Pulmonary artery endothelial cell (primary cell): ENCODE measurements at places on chromosomes 13 and 19. TPM values are rescaled to one million over a fixed set of nuclear protein-coding genes. Genes with fewer than 3 reads are reported as not detected.

The PRSS57 gene
- total RNA-seq: 0.07 TPM in 1 of 2 replicates, not detected in the other

The FCHO1 gene
- total RNA-seq: 0.56 and 1.1 TPM in 2 replicates

The LILRA1 gene
- total RNA-seq: not detected in 2 replicates

The LGALS14 gene
- not detected in 2 replicates for total RNA-seq

The ZNF121 gene
- total RNA-seq: 35.5 and 47.3 TPM in 2 replicates

The C1QTNF9 gene
- total RNA-seq: not detected in 2 replicates

The KEAP1 gene
- 86.3 and 103 TPM in 2 replicates for total RNA-seq

The IZUMO2 gene
- not detected in 2 replicates for total RNA-seq

The ADPRHL1 gene
- 0.20 and 0.32 TPM in 2 replicates for total RNA-seq

The MYBPC2 gene
- not detected in 2 replicates for total RNA-seq

The OVOL3 gene
- total RNA-seq: not detected in 2 replicates

The SIGLEC6 gene
- not detected in 2 replicates for total RNA-seq

The GPR183 gene
- not detected in 2 replicates for total RNA-seq

The ZNF836 gene
- total RNA-seq: 5.3 and 6.8 TPM in 2 replicates

The KIRREL2 gene
- 0.04 TPM in 1 of 2 replicates, not detected in the other for total RNA-seq

The GNA15 gene
- 0.04 and 0.07 TPM in 2 replicates for total RNA-seq

The CYP2A6 gene
- not detected in 2 replicates for total RNA-seq

The FLT1 gene
- 48.0 and 110 TPM in 2 replicates for total RNA-seq

The ZNF726 gene
- 2.0 and 6.7 TPM in 2 replicates for total RNA-seq

The NOTCH3 gene
- 0.95 and 1.1 TPM in 2 replicates for total RNA-seq

The POU2F2 gene
- 0.26 and 0.49 TPM in 2 replicates for total RNA-seq

The LMTK3 gene
- total RNA-seq: under 0.01 and 0.04 TPM in 2 replicates

The ZNF813 gene
- total RNA-seq: 3.0 and 7.4 TPM in 2 replicates

The ONECUT3 gene
- total RNA-seq: not detected in 2 replicates

The EXOC3L2 gene
- total RNA-seq: 0.63 and 1.6 TPM in 2 replicates

The ABHD8 gene
- total RNA-seq: 7.5 TPM in 2 replicates

The DIRAS1 gene
- total RNA-seq: under 0.01 and 0.04 TPM in 2 replicates

The TEX101 gene
- total RNA-seq: not detected in 2 replicates

The SELENOV gene
- total RNA-seq: not detected in 2 replicates

The POMP gene
- total RNA-seq: 95.2 and 113 TPM in 2 replicates

The SOHLH2 gene
- 0.07 and 0.21 TPM in 2 replicates for total RNA-seq

The PROSER3 gene
- total RNA-seq: 3.3 and 3.8 TPM in 2 replicates

The LPAR2 gene
- 0.33 and 0.53 TPM in 2 replicates for total RNA-seq

The PSG1 gene
- under 0.01 TPM in 1 of 2 replicates, not detected in the other for total RNA-seq

The GPC5 gene
- 0.07 TPM in 1 of 2 replicates, not detected in the other for total RNA-seq

The C19orf81 gene
- 0.59 and 0.63 TPM in 2 replicates for total RNA-seq

The CAPNS1 gene
- 308 and 425 TPM in 2 replicates for total RNA-seq

The FCER2 gene
- total RNA-seq: not detected in 2 replicates

The FFAR1 gene
- not detected in 2 replicates for total RNA-seq

The BRME1 gene
- total RNA-seq: 0.63 and 0.73 TPM in 2 replicates

The COPE gene
- 151 and 207 TPM in 2 replicates for total RNA-seq

The MEIS3 gene
- 0.07 TPM in 1 of 2 replicates, not detected in the other for total RNA-seq

The MUC16 gene
- total RNA-seq: under 0.01 TPM in 1 of 2 replicates, not detected in the other

The LONP1 gene
- total RNA-seq: 91.4 and 116 TPM in 2 replicates

The SLC25A41 gene
- 0.07 TPM in 1 of 2 replicates, not detected in the other for total RNA-seq

The PSG3 gene
- not detected in 2 replicates for total RNA-seq

The PEAK3 gene
- total RNA-seq: not detected in 2 replicates

The DCT gene
- total RNA-seq: not detected in 2 replicates

The EBI3 gene
- 0.28 and 0.40 TPM in 2 replicates for total RNA-seq

The PLPPR3 gene
- total RNA-seq: 0.07 and 0.33 TPM in 2 replicates

The OR4F17 gene
- total RNA-seq: not detected in 2 replicates

The NEK5 gene
- total RNA-seq: 0.07 TPM in 2 replicates

The TRMT1 gene
- 39.2 and 47.7 TPM in 2 replicates for total RNA-seq

The CCDC194 gene
- 0.13 and 0.63 TPM in 2 replicates for total RNA-seq
